ENCODE measurements at places on chromosomes 7 and 10.

DNA sequence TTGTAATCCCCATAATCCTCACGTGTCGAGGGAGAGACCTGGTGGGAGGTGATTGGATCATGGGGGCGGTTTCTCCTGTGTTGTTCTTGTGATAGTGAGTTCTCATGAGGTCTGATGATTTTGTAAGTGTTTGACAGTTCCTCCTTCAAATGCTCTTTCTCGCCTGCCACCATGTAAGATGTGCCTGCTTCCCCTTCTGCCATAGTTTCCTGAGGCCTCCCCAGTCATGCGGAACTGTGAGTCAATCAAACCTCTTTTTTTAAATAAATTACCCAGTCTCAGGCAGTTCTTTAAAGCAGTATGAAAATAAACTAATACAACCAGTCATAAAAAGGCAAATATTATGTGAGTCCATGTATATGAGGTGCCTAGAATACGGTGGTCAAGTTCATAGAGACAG lies 87.5 kb downstream of the FRMD4A start:
- DNase-seq = no peak

- no peak for DNase-seq
Observed at GRCh38 chr10:988667-989545, 672 bp downstream of the GTPBP4 start.

DNA sequence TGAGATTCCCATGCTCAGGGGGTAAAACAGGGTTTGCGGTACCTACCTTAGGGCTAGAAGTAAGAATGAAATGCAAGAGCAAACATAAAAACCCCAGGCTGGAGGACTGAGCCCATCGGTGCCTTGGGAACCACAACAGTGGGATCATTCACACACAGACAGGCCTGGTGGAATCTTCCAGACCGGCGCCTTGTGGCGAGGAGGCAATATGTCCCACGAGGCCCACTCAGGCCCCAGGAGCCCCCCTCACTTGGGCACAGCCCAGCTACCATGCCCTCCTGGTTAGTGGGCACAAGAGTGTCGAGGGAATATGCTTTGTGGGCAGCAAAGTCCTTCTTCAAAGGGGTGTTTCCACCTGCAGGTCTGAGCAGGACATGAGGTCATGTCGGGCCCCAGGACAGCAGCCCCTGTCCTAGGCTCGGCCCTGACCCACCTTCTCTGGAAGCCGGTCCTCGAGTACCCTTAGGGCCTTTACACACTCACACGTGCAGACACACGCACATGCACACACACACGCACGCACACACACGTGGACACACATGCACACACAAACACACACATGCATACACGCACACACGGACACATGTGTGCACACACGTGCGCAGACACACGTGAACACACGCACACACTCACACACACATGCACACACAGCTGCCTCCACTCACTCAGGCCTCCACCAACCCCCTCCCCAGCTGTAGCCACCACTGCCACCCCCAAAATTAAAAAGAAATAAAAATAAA lies 51.5 kb upstream of the MYL10 start:
- DNase-seq = no peak

DNA sequence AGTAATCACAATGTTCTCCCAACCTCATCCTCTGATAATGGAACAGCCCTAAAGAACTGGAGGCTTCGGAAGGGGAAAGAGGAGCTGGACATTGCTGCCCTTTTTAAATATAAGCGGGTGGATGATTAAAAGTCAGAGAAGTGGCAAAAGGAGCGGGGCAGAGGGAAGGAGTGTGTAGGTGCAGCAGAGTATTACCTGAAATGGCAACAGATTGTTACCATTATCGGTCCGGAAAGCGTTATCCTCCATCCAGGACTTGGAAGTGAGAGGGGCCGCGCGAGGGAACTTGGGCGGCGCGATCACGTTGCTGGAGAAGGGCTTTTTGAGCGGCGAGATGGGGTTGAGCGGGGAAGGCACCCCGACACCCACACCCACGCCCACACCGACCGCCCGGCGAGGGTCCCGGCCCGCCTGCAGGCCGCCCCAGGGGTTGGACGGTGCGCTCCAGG lies 51.7 kb downstream of the CPEB3 start:
- no peak for DNase-seq

GRCh38 chr7:3280445-3280844 lies 20.6 kb upstream of the SDK1 start:
- no peak for DNase-seq

DNA sequence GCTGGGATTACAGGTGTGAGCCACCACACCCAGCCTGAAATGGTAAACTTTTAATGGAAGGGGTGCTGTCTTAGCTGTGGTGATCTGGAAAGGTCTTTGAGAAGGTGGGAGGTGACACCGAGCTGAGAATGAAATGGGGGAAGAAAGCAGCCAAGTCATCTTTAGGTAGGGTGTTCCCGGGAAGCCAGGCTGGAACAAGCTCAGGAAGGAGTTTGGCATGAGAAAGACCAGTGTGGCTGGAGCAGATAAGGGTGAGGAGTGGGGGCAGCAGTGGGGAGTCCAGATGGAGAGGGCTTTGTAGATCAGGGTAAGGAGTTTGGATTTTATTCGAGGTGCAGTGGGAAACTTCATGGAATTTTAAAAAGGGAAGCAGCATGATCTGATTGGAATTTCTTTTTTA lies 30.0 kb downstream of the KIFBP start:
- no peak for DNase-seq

DNA sequence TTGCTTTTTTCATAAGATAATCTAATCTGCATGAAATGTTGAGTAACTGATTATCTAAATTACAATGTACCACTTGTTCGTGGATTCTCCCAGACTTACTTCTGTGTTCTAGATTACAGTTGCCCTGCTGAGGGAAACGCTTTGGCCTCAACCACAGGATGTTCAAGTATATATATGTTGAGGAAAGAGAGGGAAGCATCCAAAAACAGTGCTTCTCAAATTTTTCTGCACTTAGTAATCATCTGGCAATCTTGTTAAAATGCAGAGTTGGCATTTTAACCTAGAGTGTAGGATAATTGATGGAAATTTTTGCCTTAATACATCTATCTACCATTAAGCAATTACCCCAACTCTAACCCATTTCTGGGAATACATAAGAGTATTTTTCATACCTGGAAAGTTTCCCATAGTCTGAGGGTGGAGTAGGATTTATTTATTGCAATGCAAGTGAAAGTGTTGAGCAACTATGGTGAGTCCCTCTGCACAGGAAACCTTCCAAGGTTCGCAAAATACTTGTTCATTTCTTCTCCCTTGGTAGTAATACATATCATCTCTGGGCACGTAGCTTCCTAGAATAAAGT lies 59.6 kb upstream of the C1GALT1 start:
- DNase-seq = no peak

DNA sequence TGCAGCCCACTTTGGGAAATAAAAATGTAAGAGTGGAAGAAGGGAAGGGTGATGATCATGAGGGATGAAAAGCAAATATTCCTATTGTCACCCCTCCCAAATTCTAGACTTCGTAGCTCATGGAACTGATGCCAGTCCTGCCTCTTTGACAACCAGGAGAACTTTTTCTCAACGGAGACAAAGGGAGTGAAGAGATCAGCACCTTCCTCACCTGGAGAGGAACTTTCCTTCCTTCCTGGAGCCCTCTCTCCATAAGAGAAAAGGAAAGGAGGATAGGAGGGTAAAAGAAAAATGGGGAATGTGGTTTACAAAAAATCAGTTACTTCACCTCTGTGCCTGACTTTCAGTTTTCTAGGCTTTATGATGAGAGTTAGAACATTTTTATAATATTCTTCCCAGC lies 3.4 kb downstream of the TBX20 start:
- no peak for DNase-seq

- no peak for DNase-seq
Observed at GRCh38 chr10:97612386-97612785, 20.9 kb downstream of the MORN4 start.

DNA sequence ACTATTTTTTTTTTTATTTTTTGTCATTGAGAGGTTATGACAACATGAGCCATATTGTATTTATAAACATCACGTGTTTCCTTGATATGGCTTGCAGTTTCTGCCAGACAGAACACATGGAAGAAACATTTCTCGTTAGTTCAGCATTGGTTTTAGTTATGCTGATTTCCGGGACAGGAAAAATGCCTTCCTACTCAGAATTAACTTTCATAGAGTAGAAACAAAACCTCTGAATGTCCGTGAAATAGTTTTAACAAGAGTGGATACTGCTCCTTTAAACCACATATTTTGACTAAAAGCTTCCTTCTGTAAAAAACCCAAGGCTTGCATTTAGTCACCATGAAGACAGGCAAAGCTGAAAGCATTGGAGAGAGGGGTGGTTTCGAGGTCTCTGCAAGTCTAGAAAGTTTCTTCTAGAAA lies 240.4 kb downstream of the KIAA1217 start:
- DNase-seq = no peak

GRCh38 chr10:53135213-53135896 lies 362.8 kb upstream of the MBL2 start:
- DNase-seq = no peak

- no peak for DNase-seq
Observed at GRCh38 chr7:29565982-29566746, 2.5 kb downstream of the PRR15 start.

DNA sequence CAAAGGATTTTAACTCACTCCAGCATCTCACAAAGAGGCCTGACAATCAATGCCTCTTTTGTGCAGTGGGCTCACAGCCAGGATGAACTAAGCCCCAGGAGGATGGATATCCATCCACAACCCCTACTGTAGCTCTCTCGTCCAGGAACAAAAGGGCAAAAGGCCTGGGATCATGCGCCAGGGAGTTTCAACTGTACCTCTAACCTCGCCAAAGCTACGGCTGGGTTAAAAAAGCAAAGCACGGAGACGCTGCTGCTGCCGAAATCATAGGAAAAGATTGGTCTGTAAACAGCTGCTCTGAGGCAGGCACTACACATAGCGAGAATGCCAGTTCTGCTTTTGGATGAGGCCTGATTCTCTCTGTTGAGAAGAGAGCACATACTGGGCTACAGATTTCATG lies 32.1 kb downstream of the VSTM4 start:
- DNase-seq = no peak

GRCh38 chr10:61812052-61812721 lies 89.3 kb upstream of the ARID5B start:
- DNase-seq = no peak

DNA sequence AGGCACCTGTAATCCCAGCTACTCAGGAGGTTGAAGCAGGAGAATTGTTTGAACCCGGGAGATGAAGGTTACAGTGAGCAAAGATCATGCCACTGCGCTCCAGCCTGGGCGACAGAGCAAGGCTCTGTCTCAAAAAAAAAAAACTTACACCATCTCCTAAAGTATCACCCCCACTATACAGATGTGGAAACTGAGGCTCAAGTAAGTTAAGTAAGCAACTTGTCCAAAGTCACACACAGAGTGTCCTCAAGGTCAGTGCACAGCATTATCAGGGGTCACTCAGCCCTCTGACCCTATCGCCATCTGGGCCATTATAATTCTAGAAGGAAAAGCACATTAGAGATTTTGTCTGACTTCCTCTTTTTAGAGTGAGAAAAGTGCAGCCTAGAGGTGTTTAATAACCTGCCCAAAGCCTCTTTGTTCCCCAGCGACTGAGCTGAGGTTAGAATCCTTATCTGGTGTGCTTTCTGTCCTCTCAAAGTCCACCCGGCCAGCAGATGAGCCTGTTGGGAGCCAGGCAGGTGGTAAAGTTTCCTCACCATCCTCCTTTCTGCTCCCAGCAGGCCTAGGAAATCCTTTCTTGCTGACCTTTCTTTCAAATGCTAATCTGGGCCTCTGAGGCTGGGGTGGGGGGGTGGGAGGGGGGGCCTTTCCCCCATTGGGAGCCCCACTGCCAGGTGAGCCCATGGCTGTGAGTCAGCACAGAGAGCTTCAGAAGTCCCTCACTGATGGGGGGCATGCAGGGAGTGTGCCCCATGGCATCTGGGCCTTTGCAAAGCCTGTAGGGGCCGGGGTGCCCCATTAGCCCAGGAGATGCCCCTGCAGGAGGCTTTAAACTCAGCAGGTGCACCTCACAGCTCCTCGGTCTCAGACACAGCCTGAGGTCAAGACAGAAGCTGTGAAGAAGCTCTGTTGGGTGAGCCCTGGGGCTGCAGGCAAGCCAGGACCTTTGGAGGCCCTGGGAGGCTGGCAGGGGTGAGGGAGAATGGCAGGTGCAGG lies 12.0 kb upstream of the KCNMA1 start:
- DNase-seq = no peak

DNA sequence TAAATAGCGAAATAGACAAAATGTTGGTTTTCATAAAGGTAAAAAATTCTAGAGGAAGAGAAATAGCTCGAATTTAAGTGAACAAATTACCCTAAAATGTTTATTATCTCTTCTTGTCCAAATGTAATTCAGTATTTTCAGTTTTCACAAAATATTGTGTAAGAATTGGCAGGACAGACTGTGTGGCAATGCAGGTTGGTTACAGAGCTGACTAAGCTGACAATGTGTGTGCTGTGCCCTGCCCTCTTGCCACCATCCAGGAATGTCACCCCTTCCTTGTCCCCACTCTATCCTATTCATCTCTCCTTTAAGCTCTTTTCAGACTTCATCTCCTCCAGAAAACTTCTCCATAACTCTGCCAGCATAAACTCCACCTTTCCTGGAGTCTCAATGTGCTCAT lies 46.1 kb downstream of the COL28A1 start:
- no peak for DNase-seq

GRCh38 chr7:54858008-54858692 lies 99.1 kb upstream of the SEC61G start:
- peak; percentile 83 for DNase-seq

DNA sequence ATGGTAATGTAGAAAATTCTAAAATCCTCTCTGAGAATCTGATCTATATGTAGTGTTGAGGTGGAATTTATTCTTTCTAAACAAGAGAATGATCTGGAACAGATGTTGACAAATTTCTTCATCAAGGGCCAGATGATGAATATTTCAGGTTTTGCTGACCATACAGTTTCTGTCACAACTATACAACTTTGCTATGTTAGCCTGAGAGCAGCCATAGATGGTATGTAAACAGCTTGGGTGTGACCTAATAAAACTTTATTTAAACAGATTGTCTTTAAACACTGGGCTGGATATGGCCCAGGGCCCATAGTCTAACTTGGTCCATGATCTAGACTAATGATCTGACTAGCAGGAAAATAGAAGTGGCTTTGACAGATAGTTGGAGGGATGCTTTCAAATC lies 213.6 kb upstream of the CELF2 start:
- no peak for DNase-seq

DNA sequence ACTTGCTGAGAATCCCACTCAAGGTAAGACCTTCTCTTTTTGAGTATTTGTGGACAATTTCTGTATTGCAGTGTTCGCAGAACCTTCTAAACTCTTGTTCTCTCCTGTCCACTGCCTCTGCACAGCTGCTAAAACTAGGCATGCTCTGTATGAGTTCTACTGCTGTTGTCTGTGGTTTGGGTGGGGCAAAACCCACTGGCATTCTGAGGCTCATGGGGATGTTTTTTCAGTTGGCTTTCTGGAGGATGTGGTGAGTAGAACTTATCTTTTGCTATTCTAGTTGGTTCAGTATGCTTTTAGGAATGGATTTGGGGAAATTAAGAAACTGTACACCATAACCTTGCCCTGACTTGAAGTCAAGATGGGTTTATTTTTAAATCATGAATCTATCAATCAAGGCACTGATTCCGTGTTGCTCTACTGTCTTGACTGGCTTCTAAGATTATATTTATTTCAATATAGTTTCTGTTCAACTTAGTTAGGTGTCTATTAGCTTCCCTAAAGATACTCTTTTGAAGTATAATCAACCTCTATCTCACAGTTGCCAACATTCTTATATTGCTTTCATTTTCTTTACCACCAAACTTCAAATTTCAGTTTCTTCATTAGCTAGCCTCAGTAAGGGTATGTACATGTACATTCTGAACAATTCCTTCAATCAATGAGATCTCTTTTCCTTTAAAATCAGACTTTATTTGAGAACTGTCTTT lies 25.0 kb upstream of the C1GALT1 start:
- DNase-seq = no peak
